ENCODE measurements at places on chromosomes 3 and 15.

GRCh38 chr15:47721676-47722075, 4.4 kb downstream of the SEMA6D start:
- DNase-seq: no peak

DNA sequence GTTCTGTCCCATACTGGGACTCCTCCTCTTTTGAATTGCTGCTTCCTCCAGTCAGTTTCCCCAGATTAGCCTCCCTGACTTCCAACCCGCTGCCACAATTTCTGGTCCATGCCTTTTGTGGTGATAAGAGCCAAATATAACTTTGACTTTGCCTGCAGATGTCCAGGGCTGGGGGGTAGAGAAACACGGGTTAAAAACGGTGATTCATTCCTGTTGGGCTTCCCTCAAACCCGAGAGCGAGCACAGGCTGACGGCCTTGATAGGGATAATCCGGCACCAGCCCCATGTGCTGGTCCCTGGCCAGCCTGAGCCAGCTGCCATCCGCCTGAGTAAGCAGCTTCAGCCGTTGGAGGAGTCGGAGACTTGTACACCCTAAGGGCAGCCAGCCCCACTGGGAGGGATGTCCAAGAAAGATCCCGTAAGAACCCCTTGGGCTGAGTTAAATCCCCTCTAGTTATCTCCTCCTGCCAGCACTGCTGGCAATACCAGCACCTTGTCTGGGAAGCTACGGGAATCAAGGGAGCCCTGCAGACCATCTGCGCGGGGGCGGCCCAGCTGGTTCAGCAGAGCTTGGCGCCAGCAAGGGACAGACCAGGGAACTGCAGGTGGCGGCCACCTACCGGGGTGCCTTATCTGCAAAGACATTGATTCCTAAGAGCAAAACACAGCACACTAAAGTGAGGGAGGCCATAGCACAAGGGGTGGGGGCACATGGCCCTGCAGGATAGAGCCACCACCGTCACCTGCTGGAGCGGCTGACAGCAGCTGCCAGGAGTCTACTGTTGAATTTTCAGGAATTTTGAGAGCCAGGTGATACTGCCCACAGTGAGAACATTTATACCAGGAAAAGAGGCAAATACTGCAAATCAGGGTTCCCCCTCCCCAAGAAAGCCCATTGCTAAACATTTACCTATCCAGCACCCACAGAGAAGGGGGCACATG, 18.1 kb downstream of the CSPG4 start:
- DNase-seq: peak; percentile 82

- peak; percentile 86 for DNase-seq
These were observed 4.5 kb upstream of the GATA2 start for GRCh38 chr3:128497305-128498126.

DNA sequence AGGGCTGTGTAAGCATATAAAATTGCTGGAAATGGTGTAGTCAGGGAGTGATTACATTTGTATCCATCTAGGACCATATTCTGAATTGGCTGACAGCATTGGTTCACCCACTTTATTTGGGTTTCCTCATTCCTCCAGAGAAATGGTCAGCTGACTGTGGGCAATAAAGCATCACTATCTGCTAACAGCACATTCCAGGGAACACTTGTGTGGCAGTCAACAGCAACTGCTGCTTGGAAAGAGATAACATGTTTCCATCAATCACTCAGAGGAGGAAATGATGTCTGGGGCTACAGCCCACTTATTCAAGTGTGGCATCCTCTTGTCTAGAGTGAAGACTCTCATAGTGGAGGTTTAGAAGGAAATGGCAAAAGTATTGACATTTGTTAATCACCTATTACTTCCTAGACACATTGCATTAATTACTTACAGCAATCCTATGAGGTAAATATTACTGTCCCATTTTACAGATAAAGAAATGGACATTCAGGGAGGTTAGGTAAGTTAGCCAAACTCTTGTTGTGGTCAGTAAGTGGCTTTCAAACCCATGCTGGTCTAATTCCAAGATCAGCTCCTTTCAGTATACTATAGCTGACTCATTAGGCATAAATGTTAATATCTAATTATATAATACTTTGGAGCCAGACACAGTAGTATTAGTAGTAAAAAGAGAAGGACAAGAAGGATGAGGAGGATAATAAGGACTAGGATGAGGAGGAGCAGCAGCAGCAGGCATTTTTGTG, 247.8 kb downstream of the ALCAM start:
- DNase-seq: no peak

DNA sequence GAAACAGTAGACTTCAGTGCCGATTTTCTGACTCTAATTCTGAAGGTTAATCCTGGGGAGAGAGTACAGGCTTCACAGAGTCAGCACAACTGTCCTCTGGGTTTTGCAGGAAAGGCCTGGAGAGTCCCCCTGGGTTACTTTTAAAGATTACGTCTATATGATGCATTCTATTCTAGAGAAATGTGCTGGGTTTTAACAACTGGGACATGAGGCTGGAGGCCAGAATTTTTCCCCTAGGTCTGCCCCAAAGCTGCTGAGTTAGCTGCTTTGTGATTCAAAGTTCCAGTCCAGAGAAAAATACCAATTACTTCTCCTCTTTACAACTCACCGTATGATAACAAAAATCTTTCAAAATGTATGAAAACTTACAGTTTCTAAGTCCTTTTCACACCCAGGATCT, 240.7 kb upstream of the TPRG1 start:
- no peak for DNase-seq

GRCh38 chr3:4464576-4464975, 2.5 kb downstream of the SUMF1 start:
- no peak for DNase-seq

DNA sequence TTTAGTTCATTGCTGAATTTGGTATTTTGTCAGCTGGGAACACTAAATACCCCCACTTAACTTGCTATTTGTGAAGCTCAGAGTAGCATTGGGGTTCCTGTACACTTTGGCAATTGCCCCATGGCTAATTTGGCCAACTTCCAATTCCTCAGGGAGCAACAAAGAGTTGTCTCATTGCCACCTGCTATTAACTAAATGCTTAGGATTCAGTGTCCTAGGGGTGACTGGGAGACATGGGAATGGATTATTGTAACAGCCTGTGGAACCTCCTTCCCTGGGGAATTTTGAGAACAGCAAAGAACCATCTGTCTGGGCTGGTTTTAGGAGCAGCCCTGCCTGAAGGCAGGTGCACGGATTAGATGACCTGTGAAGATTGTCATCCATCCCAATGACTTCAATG, 437.4 kb upstream of the TPRG1 start:
- peak; percentile 98 for DNase-seq

DNA sequence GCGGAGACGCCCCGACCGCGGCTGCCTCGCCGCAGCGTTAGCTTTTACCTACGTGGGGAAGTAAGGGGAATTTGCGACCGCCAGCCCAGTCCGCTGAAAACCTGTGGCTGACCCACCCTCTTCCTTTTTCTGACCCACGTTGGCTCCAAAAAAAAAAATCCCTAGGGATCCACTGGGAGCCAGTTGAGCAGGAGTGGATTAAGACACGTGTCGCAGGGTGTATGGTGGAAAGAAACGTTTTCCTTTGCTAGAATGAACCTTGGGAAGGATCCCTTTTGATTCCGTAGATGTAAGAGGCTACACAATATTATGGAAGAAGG, 575 bp upstream of the PCYT1A start:
- peak; percentile 53 for DNase-seq

DNA sequence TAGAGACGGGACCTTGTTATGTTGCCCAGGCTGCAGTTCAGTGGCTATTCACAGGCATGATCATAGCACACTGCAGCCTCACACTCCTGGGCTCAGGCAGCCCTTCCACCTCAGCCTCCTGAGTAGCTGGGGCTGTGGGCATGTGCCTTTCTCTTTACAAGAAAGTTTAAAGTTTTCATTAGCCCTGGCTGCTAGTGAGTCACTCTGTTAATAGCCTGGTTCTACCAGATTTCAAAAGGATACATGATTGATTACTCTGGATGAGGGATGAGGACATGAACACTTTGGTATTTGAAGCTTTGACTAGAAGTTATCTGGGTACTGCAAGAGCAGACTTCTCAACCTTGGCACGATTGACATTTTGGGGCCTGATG, 95.1 kb downstream of the DHX36 start:
- no peak for DNase-seq

DNA sequence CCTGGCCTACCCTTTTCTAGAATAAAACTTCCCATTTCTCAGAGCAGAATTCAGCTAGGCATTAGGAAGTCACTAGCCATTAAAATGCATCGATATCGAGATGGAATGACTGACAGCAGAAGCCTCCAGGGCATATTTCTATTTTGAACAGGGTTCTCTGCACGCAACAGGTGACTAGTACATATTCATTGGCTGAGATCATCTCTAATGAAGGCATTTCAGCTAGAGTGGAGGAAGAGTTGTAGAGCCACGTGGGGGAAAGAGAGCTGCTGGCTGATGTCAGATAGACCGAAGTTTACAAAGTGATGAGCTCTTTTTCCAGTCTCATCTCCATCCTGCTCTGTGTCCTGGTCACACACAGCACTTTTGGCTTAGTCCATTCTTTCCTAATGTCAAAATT, 7.5 kb downstream of the TMEM40 start:
- DNase-seq: no peak

DNA sequence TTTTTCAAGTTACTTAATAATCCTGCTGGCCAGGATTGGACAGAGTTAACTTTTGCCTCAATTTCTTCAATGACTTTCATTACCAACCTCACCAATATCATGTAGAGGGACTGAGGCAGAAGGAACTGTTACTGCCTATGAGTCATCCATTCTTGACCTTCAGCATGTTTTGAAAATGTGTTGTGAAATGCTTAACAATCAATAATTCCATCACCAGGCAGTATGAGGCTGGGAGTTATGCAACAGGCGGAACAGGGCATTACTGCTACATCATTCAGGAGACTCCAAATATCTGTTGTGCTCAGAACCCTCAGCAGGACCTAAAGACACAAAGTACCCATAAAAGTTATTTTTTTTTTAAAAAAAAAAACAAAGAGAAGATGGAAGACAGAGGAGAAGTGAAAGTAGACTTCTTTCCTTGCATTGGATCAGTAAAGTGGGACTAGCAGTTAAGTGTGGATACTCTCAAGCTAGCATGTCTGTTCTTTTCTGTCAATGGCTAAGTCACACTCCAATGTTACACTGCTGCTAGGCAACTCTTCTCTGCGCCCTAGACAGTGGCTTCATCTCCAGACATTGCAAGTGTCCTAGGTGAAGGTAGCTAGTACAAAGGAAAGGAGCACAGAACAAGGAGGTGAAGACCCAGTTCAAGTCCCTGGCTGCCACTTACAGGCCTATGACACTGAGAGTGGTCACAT, 184.9 kb upstream of the LPP start:
- DNase-seq: no peak

GRCh38 chr3:124992041-124992440, 57.5 kb upstream of the MUC13 start:
- no peak for DNase-seq

DNA sequence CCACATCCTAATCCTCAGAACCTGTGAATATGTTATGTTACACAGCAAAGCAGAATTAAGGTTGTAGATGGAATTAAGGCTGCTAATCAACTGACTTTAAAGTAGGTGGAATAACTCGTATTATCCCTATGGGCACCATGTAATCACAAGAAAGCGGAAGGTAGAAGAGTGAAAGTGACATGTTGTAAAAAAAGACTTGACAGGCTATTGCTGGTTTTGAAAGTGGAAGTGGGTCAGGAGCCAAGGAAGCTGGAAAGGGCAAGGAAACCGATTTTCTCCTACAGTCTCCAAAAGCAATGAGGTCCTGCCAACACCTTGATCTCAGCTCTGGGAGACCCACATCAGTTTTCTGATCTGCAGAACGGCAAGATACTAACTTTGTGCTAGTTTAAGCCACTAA, 6.6 kb downstream of the TP63 start:
- no peak for DNase-seq

- no peak for DNase-seq
These were observed 27.7 kb downstream of the CLASP2 start for GRCh38 chr3:33690341-33690740.

- DNase-seq: no peak
These were observed 32.8 kb downstream of the CYFIP1 start for GRCh38 chr15:22947101-22948000.

- no peak for DNase-seq
These were observed 4.8 kb upstream of the CLSTN2 start for GRCh38 chr3:139930211-139930610.

DNA sequence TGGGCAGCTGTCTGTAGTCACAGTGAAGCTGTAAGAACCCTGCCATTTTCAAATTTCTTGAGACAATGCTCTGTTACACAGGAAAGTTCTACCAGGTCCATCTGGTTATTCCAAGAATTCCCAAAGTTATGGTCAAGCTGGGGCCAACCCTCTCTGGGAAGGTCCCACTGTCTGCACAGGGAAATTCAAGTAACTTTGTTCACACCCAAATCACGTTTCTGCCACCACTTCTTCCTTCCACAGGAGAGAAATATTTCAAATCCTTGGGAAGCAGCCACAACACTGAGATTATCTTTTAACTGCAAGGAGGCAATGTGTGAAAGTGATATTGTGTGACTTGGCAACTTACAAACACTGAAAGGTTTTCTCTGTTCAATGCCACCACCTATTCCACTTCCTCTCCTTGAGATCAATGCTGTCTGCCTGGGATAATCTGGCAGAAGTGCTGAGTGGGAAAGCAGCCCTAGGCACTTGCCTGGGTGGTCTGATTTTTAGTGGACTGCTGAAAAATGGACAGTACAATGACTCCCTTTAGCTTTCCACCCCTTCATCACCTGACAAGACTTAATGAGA, 5.6 kb downstream of the SCAMP2 start:
- DNase-seq: no peak

- DNase-seq: no peak
These were observed 1.9 kb upstream of the ALS2CL start for GRCh38 chr3:46695177-46695961.

GRCh38 chr3:120753810-120754209, 11.3 kb downstream of the GTF2E1 start:
- no peak for DNase-seq

DNA sequence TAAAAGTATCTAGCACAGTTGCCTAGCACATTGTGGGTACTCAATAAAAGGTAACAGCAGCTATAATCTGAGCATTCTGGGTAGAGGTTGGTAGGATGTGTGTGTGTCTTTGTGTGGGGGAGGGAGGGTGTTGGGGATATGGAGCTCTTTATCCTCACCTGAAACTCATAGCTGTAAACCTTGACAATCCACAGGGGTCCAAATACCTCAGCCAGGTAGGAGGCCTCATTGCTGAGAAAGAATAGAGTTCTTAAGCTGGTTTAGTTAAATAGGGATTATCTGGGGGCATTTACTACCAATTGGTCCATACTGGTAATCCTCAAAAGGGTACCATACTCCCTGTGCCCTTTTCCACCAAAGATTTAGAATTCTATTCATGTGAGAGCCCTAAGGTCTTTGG, 3.9 kb downstream of the SERF2 start:
- no peak for DNase-seq

- no peak for DNase-seq
These were observed 296.4 kb downstream of the RBMS3 start for GRCh38 chr3:29577250-29577649.

DNA sequence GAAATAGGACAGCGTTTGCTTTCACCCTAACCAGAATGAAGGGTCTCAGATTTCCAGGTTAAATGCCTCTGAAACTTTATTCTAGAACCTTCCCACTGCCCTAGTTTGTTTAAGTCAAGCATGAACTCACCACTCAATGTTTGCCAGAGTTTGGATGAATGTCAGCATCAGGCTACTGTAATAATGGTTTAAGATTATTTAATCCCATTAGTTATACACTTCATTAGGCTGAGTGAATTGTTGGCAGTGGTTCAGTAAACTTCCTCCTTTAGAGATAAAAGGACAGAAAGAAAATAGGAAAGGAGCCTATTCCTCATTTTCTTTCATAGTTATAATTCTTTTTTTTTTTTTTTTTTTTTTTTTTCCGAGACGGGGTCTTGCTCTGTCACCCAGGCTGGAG, 401.9 kb upstream of the TPRG1 start:
- DNase-seq: no peak

- DNase-seq: no peak
These were observed 275.3 kb upstream of the GOLGA6L4 start for GRCh38 chr15:83960192-83960829.
